ENCODE measurements at places on chromosomes 6 and 20.

DNA sequence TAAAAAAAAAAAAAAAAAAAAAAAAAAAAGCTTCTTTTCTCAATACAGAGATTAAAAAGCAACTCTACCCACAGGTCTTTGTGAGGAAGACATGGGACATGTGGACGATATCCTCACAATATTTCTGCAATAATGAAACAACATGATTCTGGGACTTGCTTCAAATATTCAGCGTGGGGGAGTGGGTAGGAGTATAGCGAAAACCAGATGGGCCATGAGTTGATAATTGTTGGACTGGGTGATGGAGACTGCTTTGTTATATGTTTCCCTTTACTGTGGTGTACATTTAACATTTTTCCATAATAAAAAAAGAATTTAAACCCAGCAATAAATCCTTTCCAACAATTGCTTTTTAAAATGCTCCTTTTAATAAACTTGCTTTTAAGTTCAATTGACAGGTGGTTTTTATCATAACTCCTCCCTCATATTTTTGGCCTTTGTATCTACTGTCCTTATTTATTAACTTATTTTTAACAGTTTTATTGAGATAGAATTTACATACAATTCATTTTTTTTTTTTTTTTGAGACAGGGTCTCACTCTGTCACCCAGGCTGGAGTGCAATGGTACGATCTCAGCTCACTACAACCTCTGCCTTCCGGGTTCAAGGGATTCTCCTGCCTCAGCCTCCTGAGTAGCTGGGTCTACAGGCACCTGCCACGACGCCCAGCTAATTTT lies 40.4 kb upstream of the ARFGEF2 start:
- peak; percentile 38 for DNase-seq

DNA sequence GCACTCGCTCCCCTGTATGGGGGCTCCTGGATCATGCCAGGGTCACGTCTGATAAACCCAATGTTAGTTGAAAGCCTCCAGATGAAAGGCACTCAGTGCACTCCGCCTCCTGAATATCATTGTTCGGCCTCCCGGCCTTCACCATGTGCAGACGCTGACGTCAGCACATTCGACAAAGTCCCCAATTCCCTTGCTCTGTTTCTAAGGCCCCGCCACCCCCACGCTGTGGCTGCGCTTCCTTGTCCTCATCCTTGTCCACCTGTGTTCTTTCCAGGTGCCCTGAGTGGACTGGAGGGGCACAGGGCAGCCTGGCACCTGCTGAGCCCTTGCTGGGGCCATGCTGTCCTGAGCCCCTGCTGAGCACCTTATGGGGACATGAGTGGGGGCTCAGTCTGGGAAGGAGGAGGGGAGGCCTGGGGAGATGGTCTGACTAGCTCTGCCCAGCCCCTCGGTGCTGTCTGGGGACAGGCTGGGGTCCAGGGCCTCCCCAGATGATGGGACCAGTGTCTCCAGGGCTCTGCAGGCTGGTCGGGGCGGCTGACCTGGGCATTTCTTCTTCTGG lies 9.8 kb upstream of the BHLHE23 start:
- no peak for DNase-seq

DNA sequence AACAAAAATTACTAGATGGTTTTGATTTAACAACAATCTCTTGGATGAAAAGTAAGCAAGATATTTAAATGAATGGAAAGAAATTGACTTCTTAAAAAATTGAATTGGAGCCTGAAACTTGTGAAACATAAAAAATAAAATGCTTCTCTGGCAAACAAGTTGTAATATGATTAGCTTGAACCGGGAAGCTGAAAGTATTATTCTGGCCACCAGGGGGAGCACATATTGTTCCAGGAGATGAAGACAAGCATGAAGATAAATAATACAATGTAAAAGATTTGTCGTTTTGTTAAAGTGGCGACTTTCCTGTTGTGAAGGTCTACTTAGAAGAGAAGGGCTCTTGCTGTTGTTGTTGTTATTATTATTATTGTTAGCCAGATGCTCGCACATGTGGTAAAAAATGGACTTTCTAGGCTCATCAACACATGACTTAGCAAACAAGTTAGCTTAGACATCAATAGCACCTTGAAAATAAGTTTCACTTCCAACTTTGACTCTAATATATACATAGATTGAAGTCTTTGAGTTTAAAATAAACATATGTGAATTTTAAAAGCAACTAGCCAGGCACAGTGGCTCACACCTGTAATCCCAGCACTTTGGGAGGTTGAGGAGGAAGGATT lies 14.2 kb downstream of the PAX1 start:
- DNase-seq = peak; percentile 42

- no peak for DNase-seq
These were observed 20.0 kb downstream of the RNF144B start for GRCh38 chr6:18406955-18407749.

GRCh38 chr6:150119173-150119572 lies 23.7 kb upstream of the PPP1R14C start:
- no peak for DNase-seq
